COLO829 (cell line): ENCODE measurements at places on chromosomes 2 and 18.

DNA sequence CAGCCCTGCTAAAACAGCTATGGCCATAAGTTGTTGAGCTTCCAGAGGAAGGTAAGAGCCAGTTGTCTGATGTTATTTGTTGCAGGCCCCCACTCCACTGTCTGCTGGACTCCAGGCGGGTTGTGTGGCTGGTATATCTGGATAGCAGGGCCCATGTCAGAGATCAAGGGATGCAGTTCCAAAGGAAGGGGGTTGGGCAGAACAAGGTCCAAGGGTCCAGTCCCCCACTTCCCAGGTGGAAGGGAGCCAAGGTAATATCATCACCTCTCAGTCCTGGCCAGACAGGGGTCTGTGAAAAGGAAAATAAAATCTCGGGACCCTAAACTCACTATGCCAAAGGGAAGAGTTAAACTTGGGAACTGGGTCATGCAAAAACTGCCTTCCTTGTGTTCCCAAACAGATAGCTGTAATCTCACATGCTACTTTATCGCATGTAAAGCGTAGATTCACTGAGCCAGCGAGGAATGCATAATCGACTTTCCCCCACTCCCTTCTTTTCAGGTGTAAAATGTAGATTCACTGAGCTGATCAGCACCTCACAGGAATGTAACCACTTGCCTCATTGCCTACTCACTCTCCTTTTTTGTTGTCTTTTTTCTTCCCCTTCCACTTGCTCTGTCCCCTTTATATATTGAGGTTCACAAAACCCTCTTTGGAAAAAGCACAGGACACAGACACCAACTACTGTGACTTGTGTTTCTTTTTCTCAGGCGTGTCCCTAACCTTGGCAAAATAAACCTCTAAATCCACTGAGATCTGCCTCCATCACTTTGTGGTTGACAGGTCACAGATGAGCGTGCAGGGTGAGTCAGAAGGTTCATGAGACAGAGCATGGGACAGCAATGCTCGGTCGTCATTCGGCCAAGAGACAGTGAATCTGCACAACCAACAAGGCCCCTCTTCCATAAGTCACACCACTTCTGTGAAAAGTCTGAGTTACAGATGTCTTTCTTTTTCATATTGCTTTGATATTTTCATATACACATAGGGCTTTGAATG, 255.3 kb upstream of the SIX2 start:
- DNase-seq = no peak

DNA sequence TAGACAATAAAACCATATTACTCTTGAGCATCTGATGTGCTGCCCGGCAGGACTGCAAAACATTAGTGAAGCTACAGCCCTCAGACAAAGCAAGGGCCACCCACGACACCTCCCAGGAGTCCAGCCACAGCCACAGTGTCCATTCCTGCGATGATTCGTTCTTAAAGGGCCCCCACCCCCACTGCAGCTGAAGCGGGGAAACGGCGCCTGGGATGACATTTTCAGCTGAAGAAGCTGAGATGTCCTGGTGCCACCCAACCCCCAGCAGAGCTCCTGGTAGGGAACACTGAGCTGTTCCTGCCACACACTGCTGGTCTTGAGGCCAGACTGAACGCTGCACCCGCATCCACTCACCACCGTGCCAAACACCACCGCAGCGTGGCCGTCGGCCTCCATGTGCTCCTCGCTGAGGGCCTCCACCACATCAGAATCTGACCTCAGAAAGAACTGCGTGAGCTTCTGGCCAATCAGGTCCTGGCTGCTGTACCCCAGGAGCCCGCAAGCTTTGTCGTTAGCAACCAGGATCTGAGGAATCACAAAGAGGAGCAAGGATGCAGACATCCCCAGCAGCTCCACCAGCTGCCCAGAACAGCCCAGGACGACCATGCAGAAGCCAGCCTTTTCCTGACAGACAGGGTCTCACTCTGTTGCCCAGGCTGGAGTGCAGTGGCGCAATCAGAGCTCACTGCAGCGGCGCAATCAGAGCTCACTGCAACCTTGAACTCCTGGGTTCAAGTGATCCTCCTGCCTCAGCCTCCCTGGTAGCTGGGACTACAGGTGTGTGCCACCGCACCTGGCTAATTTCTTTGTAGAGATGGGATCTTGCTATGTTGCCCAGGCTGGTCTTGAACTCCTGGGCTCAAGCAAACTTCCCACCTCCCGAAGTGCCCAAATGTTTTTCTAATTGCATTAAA, 9.5 kb downstream of the PASK start:
- no peak for DNase-seq

GRCh38 chr18:69220529-69220928, 180.2 kb upstream of the DOK6 start:
- DNase-seq = no peak

DNA sequence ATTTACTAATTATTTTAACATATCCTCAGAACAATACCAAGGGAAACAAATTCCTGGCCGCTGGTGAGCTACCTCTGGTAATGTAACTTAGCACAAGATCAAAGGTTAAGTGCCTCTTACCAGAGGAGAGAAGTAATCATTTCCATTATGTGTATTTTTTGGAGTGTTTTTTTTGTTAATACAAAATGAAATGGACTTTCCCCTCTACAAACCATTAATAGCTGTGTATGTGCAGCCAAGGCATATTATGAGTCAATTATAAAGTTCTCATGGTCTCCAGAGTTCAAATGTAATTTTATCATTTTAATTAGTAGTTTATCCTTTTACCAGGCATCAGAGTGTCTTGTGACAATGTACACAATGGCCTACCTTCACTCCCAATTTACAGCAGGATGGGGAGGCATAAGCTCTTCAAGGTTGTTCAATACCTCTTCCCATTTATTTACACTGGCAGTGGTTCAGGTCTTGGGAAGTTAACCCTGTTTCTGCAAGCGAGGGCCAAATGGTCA, 242.2 kb downstream of the TGIF1 start:
- no peak for DNase-seq

DNA sequence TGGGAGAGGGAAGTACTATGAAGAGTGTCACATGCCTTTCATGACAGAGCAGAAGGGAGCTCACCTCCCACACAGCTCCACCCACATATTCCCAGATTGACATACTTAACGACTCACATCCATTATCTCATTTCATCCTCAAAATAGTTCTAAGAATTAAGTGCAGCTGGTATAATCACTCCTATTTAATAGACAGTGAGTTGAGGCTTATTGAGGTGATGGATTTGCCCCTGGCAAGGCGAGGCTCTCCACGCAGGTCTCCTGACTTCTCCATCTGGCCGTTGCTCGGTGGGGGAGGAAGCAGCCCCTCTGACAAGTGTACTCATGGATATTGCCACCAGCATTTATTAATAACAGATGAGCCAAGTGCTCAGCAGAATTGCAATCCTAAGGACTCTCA, 81.4 kb downstream of the TGOLN2 start:
- no peak for DNase-seq

- no peak for DNase-seq
These were observed 16.3 kb downstream of the CAPG start for GRCh38 chr2:85393836-85394235.

DNA sequence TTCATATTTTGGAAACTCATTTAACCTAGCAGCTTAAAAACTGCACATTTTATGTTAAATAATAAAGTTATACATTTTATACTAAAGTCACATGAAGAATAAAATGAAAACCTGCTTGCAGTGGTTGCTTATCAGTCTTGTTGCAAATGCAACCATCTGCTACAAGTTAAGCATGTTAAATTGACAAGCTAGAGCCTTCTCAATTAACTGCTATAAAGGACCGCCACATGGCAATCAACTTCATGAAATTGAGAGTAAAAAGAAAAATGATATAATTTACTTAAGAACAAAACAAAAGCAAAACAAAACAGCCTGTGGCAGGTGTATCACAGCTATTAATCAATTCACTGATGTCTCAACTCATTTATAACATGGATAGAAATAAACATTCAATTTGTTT, 78.7 kb downstream of the RTTN start:
- no peak for DNase-seq

- no peak for DNase-seq
These were observed 230.6 kb upstream of the LRATD1 start for GRCh38 chr2:14401873-14402272.

- DNase-seq = no peak
These were observed 804.9 kb upstream of the NXPH2 start for GRCh38 chr2:139585101-139585500.

DNA sequence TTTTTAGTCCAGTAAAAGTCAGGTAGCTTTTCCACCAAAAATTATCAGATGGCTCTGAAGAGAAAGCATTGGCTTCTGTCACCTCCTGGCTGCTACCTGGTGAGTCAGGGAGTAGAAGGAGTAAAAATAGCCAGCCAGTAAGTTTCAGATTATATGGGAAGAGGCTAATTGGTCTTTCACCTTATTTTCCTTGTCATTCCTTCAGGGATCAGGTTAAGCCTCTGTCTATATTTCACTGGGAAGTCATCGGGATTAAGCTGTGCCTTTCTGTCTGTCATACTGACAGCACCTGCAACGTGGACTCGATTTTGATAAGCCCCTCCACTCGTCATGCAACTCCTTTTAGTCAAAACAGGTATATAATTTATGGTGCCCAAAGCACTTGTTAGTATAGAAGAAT, 380.7 kb upstream of the CELF4 start:
- no peak for DNase-seq

DNA sequence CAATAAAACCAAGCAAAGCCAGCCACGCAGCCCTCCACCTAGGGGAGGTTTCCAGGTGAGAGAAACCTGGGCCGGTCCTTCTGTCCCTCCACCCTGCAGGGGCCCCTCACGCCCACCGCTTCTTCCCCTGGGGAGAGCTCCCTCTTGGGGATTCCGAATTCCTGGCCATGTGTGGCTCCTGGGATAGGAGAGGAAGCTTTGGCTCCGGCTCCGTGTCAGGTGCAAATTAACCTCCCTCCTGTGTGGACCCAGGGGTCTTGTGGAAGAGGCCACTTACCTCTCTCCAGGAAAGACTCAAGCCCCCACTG, 4.2 kb downstream of the RTP5 start:
- DNase-seq = no peak

DNA sequence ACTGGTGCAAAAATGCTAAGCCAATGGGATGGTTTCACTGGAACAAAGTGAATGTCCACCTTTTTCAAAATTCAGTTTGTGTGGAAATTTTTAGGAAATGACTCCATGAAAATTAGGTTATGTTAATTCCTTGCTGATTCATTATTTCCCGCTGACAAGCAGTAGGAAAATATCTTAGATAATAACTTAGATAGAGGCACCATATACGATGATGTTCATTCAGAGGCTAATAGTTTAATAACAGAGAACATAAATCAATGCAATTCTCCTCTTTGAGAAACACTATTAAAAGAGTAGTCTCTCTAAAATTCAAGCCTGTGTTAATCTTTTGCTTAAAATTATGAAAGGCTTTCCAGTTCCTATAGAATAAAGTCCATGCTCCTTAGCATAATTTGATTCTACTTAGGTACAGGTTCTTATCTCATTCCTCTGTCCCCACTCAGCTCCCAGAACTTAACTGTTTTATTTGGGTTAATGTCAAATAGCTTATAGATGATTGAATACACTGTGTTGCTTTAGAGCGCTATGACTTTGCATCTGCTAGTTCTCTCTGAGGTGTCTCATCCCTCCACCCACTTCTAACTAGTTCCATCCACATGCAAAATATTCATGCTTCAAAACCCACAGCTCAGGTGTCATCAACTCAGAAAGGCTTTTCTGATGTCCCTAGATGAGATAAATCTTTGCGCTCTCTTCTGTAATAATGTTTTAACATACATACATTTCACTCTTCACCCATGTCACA, 503.6 kb downstream of the ERBB4 start:
- no peak for DNase-seq

- no peak for DNase-seq
These were observed 890.2 kb upstream of the VRK2 start for GRCh38 chr2:57156231-57156924.

DNA sequence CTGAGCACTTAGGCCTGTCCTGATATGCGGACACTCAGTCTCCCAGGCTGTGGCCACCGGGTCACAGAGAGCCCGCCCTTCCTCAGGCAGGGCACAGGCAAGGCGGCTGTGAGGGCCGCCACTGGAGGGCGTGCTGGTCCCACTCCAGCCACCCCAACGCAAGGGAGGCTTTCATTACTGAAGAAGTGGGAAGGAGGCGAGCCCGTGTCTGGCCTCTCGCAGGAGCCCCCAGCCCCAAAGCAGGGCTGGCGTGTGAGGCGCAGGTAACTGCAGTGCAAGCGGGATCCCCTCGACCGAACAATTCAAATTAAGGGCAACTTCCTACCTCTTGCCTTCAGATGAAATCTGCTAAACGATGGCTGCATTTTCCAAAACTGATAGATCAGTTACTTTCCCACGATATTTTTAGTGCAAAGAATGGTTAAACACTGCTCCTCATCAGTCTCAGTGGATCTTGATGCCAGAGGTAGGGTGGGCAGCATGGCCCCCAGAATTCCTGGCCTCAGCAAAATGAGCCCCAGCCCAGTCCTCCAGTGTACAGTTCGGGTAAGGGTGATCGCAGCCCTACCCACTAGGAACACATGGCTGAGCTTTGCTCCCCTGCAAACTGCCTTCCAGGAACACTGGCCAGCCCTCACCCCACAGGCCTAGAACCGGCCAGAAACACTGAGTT, 97.2 kb downstream of the SEPTIN10 start:
- peak; percentile 65 for DNase-seq

DNA sequence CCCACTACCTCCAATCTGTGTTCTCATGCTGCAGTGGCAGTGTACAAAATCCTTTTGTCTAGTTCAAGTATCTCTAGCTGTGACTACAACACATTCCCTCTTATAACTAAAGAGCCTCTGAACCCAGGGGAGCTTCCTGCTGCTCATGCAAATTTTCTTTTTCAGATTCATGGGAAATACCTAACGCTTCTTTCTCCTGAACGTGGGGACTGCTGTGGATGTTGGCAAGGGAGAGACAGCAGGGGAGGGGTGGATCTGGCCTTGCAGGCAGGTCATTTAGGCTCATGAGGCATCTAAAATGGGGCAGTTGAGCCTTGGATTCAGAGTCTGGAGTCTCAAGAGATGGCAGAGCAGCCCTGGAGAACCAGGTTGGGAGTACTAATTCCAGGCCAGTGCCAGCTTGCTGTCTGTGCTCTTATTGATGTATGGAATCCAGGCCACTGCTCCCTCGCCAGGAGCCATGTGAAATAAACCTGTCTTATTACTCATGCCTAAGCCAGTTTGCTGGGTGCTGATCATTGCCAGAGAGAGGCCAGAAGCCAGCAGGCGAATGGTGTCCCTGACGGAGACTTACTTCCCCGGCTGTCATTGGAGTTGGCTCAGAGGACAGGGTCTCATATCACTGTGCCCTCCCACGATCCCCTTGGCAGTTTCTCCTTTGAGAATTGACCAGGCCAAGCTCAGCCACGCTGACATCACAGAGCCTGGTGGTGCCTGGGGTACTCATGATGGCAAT, 29.2 kb upstream of the TNP1 start:
- DNase-seq = no peak

- DNase-seq = no peak
These were observed 65.8 kb downstream of the PARD3B start for GRCh38 chr2:204611017-204611631.
